ENCODE measurements at places on chromosomes 3 and 15.

DNA sequence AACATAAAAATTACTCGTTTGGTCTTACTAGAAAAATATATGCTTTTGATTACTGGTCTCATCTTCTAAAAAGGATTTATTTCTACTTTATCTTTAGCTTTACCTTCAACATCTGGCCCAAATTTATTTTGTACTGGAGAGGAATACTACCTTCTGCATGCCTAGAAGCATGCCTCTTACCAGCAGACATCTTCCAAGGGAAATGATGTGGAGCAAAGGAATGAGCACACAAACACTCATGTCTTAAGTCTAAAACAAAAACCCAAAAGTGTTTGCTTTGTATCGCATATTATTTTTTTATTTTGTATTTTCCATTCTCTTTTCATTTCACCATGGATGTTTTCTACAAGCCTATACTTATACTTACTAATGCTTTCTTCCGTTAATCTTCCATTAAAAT is 304.6 kb upstream of the KCNMB2 start:
- DNase-seq, result no peak

DNA sequence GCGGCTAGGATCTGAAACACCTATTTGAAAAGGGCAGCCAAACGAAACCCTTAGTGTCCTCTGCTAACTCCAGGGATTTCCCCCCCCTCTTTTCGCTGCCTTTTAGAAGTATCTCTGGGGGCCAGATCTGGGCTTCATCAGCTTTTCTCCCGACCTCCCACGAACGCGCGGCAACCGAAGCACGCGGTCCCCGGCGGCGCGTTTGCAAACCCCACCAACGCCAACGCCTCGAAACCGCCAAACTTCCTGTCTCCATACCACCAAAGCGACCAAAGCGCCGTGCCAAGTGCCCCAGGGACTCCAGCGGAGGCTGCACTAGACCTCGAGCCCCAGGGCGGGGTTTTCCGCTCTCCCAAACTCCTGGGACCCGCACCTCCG is 155.8 kb upstream of the FRMD4B start:
- peak; percentile 39 for DNase-seq

- no peak for DNase-seq
Measured at GRCh38 chr3:55089211-55089610, 161.4 kb upstream of the LRTM1 start.

DNA sequence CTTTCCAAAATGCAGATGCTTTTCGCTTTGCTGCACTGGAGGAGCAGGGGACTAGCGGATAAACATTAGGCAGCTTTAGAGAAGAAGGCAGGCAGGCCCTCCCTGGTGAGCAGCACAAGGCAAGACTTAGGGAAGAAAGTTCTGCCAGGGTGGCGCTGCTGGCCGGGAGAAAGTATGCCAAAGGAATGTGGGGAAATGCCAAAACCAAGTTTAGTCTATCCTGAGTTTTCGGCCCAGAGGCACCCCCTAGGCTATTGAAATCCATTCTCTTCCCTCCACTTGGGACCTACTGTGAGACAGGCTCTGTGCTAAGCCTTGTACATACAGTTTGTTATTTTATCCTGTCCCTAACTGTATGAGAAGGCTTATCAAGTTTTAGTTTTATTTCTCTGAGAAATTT is 9.2 kb downstream of the SHC4 start:
- DNase-seq, result no peak

DNA sequence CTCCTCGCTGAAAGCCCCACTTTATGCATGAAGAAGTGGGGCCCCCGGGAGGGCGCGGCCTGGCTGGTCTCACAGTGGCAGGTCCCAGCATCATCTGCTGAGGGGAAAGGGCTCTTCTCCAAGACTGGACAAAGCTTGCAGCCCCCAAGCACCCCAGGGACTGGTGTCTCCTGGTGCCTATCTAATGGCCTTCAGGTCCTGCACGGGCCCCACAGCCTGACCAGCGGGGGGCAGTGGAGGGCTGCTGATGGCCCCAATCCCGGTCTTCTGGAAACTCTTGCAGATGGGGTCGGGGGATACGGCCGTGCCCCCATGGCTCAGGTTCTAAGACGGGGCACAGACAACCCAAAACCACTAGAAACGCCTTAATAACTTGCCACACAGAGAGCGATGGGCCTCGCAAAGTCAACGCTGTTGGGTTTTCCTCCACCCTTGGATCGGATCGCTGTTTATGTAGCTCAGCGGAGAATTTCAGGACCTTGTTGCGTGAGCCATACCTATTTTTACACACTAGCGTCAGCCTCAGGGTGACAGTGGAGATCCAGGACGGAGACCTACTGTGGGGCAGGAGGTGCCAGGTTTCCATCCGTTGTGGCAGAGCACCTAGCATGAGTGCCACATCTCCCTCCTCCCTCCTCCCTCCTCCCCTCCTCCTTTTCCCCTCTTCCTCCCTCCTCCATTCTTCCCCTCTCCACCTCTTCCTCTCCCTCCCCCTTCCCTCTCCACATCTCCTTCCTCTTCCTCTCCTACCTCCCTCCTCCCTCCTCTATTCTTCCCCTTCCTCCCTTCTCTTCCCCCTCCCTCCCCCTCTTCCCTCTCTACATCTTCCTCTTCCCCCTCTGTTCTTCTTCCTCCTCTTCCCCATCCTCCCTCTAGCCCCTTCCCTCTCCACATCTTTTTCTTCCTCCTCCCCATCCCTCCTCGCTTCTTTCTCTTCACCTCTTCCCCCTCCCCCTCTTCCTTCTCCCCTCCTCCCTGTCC is 79.3 kb upstream of the ALDH1L1 start:
- DNase-seq, result peak; percentile 69

- no peak for DNase-seq
Measured at GRCh38 chr3:105662306-105662705, 206.5 kb downstream of the CBLB start.

DNA sequence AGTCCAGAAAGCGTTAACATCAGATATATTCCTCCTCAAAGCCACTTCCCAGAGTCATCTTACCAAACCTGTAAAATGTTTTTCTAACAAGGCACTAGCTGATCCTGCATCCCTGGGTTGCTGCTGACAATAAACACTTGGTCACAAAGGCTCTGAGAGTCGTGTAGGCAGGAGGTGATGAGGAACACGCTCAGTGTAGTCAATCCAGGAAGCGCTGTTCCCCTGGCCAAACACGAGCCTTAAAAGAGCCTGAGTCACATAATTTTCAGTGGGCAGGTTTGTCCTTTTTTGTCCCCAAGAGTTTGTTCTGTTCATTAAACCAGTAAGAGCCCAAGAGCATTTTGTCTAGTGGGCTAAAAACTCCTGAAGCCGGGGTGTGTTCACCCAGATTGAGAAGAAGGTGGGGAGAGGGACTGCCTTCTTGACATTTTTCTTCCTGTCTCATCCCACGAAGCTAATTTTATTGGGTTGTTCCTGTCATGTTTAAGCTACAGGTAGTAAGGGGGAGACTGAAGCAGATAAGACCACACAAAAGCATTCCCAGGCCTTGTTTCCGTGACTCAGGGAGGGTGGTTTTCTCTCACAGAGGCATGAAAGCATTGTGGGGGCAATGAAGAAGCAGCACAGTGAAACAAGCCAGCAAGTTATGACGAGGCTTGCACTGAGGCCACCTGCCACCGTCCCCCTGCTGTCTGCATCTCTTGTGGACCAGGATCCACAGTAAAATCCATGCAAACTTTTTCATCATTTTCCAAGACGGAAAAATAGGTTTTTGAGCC is 73.7 kb downstream of the FOXB1 start:
- no peak for DNase-seq

DNA sequence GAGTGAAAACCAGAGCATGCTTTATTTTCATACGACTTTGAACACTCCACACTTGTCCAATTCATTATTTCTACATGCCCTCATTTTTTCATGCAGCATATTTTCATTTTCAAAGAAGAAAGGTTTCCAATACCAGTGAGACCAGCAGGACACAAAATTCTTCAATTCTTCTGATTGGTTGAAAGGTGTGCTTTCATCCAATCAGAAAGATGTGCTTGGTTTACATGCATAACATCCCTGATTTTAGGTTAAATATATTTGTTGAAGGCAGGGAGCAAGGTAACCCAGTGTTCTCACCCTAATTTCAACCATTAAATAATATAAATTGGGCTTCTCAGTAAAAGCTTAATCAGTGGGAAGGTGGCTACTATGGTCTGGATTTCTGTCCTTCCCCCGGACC is 47.5 kb upstream of the PPIB start:
- DNase-seq, result no peak

DNA sequence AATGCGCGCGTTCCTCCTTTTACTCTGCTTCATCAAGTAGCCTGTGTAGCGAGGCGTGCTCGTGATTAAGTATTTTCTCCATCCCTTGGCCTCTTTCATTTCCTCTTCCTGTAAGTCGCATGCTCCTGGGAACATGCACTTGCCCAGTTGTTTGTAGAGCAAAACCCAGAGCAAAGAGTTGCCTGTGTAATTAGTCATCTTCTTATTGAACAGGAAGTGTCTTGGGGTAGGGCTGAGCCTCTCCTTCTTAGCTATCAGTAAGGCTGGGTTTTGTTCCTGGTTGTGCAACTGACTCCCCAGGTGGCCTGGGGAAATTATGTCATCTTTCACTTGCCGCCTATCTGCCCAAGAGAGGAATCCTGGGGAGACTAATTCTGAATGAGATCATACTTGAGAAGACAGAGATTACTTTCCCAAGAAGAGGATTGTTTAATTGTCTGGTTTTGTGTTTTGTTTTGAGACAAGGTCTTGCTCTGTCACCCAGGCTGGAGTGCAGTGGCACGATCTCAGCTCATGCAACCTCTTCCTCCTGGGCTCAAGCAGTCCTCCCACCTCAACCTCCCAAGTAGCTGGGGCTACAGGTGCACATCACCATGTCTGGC is 14.9 kb downstream of the LIPH start:
- DNase-seq, result no peak

DNA sequence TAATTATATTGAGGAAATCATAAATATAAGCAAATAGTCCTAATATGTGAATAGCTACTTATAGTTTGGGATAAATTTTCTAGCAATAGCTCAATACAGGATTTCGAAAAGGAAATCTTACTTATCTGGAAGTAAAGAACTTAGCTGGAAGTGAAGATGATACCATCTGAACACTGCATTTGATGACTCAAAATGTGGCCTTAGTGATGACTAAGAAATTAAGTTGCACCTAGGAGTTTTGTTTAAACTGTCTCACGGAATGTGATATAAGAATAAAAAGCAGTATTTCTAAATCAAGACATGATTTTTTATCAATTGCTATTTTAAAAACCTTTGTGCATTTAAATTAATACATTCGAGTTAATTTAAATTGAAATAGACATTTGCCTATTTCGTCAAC is 91.2 kb downstream of the EOMES start:
- DNase-seq, result no peak

- peak; percentile 65 for DNase-seq
Measured at GRCh38 chr15:40594429-40594836, 384 bp downstream of the KNL1 start.

DNA sequence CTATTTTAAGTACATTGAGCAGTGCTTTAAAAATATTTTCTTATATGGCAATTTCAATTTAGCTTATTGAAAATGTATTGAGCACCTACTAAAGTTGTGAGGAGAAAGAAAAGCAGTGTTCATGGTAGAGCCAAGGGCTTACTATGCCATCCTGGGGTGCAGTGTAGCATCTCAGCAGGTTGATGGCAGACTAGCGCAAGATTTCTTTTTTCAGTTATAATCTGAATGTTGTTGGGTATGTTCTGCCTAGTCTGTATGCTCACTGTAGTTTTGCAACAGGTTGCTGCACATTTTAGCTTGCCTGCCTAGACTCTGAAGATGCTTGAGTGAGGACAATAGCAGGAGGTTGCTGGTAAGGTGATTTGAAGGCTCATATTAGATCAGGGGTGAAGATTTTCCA is 103.1 kb upstream of the UNC13C start:
- DNase-seq, result no peak

- no peak for DNase-seq
Measured at GRCh38 chr3:124810970-124811369, 76.2 kb downstream of the ITGB5 start.

GRCh38 chr3:45353070-45353469 is 35.3 kb upstream of the LARS2 start:
- no peak for DNase-seq

GRCh38 chr15:61049934-61050333 is 179.2 kb downstream of the RORA start:
- no peak for DNase-seq

DNA sequence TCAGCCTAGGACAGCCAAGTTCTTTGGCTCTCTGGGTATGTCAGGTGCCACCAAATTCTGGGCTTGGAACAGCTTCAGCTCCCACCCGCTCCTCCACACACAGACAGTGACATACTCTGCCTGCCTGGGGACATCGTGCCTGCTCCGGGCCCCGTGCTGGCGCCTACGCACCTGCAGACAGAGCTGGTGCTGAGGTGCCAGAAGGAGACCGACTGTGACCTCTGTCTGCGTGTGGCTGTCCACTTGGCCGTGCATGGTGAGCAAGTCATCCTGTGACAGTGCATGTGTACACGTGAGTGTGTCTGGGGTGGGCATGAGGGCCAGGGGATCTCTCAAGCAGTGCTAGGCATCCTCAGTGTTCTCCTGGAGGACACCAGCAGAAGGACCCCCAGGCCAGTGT is 922 bp downstream of the IL17RC start:
- no peak for DNase-seq

- no peak for DNase-seq
Measured at GRCh38 chr3:71228156-71228866, 355.2 kb downstream of the FOXP1 start.

DNA sequence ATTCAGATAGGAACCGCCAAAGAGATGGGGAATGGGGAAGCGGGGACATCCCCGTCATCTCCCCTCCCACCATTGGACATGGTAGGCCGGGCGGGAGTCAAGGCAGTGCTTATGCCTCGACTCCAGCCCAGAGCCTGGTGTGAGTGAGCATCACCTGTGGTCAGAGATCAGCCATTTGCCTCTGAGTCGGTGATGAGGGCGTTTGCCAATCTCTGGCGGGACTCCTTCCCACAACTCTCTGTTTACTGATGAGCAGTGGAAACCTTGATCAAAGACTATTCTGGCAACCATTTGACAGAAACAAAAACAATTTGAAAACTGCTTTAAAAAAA is 63.9 kb upstream of the HES1 start:
- DNase-seq, result no peak

DNA sequence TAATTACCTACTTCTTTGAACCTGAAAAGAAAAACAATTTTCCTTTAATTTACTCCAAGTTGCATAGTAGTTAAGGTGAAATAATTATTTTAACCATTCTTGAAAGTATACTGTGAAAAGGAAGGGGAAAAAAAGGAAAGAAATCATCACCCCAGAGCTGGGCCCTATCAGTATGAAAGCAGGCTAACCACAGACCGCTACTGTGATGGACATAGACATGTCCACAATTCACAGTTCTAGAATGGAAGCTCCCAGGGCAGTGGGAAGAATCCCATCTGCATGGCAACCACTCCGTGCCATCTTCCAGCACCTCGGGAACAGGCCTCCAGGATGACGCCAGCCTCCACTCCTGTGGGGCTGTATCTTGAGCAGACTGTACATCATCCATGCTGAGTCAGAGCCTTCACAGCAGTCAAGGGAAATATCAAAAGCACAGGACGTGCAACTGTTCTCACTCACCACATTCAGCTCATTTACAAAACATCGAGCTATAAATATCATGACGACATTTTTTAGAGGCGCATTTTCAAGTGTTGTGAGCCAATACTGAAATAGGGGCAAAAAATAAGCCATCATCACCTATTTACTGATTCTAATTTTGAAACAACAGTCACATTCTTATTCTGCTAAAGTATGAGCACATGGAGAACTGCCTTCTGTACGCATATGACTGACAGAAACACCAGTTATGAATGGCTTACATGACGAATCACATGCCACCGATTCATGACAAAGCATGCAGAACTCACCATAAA is 119.7 kb downstream of the SNRK start:
- DNase-seq, result no peak

- DNase-seq, result no peak
Measured at GRCh38 chr15:83178869-83179325, 28.7 kb downstream of the HDGFL3 start.

Data from endothelial cell (in vitro differentiated cells).